ENCODE measurements at places on chromosomes 7 and 10.

GRCh38 chr7:5284304-5285281, 1.9 kb downstream of the SLC29A4 start:
- DNase-seq = peak; percentile 24

DNA sequence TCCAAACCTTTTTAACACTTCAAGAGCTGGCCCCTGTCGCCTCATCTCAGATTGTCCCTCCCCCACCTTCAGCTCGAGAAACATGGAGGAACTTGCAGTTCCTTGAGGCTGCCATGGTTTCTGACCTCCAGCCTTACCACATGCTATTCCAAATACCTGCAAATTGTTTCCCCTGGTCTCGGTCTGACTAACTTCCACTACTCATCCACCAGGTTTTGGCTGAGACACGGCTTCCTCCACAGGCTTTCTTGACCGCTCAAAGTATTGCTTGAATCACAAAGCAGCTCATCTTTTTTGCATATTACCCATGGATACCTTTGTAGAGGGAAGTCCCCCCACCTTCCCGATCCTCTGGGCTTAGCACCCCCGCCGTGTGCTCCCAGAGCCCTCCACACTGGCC, 5.2 kb upstream of the SAMD8 start:
- DNase-seq = no peak

DNA sequence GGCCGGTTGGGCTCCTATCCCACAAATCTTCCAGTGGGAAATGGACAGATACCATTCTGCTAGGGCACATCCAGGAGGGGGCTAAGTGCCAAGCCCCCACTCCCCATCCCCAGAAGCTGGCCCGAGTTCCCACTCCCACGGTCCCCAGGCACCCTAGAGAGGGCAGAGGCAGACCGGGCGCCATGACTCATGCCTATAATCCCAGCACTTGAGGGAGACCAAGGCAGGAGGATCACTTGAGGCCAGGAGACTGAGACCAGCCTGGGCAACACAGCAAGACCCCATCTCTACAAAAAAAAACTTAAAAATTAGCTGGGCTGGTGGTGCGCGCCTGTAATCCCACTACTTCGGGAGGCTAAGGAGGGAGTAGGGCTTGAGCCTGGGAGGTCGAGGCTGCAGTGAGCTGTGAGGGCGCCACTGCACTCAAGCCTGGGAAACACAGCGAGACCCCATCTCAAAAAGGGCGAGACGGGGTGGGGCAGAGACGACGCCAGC, 870 bp downstream of the GNA12 start:
- no peak for DNase-seq

DNA sequence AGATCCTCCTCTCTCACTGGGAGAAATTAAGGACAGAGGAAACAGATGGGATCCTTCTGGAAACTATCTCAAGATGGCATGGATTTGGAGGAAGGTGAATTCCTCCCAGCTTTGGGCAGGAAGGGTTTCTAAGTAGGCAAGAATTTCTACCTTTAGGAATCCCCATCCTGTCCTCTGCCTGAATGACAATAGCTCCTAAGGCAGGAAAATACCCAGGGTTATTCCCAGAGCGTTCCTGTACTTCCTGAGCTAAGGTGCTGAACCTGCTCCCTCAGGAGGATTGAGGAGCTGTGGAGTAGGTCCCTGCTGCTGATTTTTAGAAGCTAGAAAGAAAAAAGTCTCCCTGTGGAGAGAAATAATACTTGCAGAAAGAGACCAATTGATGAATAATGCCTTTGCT, 568 bp downstream of the MGAM2 start:
- DNase-seq = no peak

DNA sequence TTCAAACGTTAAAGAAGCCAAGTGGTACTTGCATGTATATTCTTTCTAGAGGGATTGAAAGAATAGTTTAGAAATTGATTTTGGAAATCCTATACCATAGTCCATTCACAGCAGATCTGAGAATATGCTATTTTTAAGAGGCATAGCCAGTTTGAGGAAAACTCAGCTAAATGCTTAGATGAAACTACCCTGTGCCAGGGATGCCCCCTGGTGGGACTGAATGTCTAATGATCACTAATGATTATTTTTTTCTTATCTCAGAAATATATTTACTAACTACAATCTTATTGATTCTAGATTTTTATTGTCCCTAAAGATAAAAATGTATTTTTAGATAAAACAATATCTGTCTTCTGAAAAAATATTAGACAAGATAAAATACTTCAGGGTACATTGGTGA, 844.9 kb upstream of the PHF14 start:
- peak; percentile 50 for DNase-seq

DNA sequence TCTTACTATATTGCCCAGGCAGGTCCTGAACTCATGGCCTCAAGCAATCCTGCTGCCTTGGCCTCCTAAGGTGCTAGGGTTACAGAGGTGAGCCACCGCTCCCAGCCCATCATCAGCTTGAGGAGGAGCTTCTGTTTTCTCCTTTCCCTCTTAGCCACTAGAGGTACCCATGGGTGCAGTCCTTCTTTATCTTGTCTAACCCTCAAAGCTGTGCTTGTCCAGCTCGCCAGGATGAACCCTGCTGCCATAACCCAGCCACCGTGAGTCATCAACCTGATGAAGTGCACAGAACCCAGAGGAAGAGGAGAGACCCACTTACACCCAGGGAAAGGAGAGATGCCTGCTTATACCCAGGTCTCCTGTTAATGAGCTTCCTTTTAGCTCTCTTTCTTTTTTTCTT, 133.4 kb downstream of the CUL2 start:
- no peak for DNase-seq

GRCh38 chr7:155132431-155132830, 62.3 kb downstream of the HTR5A start:
- DNase-seq = no peak

GRCh38 chr10:59865101-59865500, 41.3 kb downstream of the CCDC6 start:
- no peak for DNase-seq

GRCh38 chr10:56522166-56522565, 161.1 kb upstream of the ZWINT start:
- no peak for DNase-seq

- peak; percentile 56 for DNase-seq
Observed at GRCh38 chr10:32104622-32105509, 48.6 kb upstream of the KIF5B start.

- DNase-seq = no peak
Observed at GRCh38 chr7:20264623-20265022, 47.4 kb upstream of the MACC1 start.

DNA sequence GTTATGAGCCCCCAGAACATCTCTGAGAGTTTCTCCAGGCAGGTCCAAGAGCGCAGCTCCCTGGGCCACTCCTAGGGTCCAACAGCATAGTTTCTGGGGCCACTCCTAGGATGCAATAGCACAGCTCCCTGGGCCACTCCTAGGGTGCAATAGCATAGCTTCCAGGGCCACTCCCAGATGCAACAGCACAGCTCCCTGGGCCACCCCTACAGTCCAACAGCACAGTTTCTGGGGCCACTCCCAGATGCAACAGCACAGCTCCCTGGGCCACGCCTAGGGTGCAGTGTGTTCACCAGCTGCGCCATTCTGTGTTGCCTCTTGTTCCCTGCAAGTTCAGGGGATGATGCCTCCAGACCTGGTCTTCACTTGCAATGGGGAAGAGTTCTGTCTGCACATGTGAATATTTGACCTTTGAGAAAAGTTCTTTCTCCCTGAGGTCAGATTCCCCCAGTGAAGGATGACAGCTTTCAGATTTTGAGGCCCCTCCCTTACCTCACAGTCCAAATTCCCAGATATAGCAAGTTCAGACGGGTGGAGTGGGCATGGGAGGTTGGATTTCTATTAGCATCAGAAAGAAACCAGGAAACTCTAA, 43.0 kb upstream of the LEP start:
- no peak for DNase-seq

DNA sequence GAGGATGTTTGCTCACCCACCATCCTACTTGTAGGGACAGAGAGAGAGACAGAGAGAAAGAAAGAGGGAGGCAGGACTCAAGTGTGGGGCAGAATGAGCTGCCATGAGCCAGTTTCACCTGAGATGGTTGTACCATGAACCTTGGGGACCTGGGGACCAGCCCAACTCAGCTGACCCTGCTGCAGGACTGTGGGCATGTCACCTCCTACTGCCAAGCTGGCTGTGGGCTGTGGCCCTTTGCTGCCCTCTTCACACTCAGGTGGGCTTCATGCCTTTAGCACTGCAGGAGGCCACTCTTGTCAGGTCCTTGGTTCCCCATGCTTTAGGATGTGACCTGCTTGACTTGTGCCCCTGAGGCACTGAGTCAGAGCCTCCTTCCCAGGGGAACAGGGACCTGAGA, 108.2 kb upstream of the PCBD1 start:
- DNase-seq = no peak

DNA sequence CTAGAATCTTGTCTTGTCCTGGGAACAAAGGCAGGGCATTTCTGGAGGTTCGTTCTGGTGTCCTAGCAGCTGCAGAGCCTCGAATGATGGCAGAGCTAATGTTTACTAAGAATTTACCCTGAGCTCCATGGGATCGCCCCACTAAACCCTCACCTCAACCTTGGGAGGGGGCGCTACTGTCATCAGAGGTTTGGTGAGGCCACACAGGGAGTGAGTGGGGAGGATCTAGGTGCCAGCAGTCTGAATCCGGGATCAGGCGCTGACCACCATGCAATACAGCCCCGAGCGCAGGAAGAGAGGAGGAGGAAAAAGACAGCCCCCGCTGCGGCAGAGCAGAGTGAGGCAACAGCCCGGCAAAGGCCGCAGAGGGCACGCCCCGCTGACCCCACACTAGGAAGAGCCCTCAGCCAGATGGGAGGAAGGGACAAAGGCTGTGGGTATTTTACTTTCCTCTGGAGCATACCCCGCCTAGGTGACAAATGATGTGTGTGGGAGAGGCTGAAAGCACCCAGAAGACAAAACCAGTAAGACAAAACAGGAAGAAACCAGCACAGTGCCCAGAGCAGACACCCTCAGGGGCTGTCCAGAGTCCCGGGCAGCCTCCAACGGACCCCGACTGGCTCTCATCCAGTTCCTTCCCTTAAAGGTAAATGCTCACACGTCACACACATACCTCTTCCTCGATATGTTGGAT, 103.5 kb downstream of the FAM53B start:
- DNase-seq = no peak

DNA sequence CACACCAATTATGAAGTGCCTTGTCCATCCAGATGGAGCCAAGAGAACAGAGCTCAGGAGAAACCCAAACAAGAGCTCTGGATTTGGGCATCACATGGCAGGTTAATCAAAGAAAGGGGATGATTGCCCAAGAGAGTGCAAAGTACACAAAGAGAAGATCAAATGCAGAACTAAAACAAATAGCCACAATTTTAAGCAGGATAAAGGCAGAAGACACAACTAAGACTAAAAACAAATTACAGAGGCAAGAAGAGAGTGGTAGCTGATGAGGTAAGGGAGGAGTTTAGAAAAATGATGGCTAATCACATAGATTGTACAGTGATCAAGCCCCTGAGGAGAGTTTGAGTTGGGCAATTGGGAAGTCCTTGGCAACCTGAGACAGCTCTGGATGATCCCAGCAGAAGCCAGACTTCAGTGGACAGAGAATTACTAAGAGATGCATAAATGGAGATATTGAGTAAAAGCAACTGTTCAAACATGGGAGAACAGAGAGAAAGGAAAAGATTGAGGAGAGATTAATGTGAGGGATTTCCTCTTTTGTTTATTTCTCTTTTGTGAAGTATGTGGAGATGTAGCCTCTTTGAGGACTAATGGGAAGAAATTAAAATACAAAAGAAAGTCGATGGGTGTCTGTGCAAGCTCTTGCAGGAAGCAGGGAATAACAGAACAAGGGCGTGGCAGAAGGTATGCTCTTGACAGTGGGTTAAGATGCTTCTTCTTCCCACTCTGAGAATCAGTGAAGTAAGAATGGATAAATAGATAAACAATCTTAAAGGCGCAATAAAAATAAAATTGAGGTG, 101.9 kb downstream of the LRRN3 start:
- DNase-seq = no peak

GRCh38 chr7:51276967-51277366, 39.6 kb downstream of the COBL start:
- DNase-seq = no peak

- no peak for DNase-seq
Observed at GRCh38 chr10:79111846-79112614, 43.3 kb downstream of the ZMIZ1 start.

DNA sequence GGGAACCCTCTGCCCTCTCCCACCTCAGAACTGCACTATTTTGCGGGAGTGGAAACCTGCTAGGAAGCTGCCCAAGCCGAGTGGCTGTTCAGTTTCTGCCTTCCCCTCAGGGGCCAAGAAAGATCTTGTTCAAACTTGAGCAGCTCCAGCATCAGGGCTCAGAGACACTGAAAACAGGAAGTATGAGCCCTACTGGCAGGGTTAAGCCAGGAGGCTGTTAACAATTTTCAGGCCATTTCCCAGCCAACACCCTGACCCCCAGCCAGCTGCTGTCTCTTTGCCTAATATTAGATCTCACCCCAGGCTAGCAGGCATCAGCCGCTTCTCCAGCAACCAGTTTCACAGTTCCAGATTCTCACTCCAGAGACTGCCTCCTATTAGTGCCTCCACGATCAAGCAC, 9.2 kb downstream of the PLAU start:
- no peak for DNase-seq

- DNase-seq = peak; percentile 58
Observed at GRCh38 chr7:4683884-4684565, 1.9 kb downstream of the FOXK1 start.

- DNase-seq = no peak
Observed at GRCh38 chr10:104498347-104499081, 142.6 kb upstream of the SORCS3 start.

- no peak for DNase-seq
Observed at GRCh38 chr7:9835199-9835598, 1138.5 kb upstream of the PHF14 start.

DNA sequence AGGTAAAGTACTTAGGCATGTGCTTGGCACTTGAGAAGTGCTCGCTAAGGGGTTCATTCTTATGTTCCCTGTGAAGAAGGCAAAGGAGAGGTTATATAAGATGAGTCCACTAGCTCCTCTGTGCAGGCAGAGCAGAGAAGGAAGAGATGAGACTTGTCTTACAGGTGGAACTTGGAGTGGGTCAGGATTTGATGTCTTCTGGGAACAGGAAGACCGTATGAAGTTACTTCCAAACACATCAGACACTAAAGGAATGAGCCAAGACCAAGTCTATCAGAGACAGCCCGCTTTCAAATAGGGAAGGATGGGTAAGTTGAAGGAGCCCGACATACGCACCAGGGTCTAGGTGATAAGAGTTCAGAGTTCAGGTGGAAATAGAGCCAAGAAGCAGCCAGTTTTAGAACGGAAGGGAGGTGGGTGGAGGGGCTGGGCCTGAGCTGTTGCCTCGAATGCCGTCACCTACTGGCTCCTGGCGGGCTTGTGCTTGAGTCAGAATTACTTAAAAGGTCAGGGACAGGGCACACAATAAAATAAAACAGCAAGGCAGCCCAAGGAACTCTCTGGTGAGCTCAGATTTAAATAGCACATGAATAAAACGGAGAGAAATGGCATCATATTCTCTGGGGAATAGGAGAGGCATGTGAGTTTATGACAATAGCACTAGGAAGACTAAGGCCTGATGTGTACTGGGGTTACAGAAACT, 56.1 kb upstream of the GRB10 start:
- DNase-seq = peak; percentile 29
